ENCODE measurements at places on chromosomes 12 and 14.

GRCh38 chr12:76852106-76852505 lies 26.7 kb downstream of the CSRP2 start:
- DNase-seq, result no peak

DNA sequence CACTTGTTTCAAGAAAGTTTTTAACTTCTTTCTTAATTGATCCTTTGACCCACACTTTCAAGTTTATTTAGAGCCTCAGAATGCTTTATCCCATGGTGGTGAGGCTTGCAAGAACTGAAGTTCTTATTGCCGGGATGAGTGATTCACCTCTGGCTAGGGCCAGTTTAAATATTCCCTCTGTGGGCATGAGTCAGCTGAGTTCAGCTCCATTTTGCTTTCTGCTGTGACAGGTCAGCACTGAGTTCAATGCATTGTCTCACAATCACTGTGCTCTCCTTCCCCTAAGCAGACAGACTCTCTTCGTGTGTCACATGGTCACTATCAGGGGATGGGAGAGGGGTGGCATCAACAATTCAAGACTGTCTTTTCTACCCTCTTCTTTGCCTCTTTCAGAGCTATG lies 514.6 kb upstream of the FBXO33 start:
- no peak for DNase-seq

DNA sequence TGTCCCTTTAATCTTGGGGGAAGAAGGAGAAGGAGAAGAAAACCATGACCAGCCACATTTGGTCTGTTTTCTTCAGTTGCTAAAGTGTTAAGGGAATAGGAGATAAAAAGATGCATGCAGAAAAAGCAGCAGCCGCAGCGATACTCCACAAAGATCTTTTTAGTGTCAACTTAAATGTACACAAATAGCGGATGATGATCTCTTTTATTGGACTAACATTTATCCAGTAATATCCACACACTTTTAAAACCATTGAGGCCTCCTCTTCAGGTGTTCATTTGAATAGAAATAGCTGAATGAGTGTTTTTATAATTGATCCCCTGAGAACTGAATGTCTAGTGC lies 83.5 kb downstream of the PAPOLA start:
- no peak for DNase-seq

DNA sequence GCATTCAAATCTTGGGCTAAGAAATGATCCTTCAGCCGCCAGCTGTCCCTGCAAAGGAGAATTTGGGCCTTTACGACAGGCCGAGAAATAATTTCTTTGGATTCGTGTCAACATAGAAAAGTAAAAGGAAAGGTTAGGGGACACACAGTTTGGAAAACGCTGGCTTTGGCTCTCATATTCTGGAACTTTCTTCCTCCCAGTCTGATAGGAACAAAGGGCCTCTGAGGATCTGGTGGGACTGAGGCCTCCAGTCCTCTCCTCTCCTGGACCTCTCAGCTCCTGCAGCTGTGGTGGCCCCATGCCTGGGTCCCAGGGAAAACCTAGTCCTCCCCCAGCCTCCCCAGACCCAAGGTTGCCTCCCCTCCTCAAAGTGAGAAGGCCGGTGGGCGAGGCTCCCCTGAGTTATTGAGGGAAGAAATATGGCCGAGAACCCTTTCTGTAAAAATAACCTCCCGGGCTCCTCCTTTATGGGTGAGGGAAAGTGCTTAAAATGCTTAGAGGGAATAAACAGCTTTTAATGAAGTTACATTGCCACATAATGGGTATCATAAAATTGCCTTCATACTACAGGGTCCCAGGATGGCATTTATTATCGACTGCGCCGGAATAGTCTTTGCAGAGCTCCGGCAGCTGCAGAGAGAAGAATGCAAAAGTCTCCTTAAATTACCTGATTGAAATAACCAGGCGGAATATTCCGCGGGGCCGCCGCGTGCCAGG lies 188.3 kb downstream of the PHETA1 start:
- DNase-seq, result no peak

GRCh38 chr12:45464699-45465098 lies 248.8 kb downstream of the ANO6 start:
- DNase-seq, result no peak

- no peak for DNase-seq
Measured at GRCh38 chr12:132012919-132013568, 63.3 kb downstream of the EP400 start.

- DNase-seq, result peak; percentile 61
Measured at GRCh38 chr12:118979763-118980406, 1.5 kb upstream of the SRRM4 start.

GRCh38 chr14:24982472-24983155 lies 67.3 kb downstream of the STXBP6 start:
- no peak for DNase-seq

DNA sequence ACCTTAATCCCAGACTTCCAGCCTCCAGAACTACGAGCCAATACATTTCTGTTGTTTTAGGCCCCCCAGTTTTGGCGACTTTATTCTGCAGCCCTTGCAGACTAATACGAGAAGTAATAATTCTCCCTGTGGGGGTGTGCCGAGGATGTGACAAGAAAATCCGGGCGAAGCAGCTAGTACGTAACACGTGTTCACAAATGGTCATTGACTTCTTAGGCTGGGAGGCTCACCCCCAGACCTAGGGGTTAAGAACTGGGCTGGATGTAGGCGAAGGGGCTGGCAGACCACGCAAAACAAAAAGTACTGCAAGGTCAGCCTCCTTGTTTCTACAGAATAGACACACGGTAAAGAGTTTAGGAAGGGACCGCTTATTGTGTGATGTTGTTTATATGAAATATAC lies 69.8 kb upstream of the ESRRB start:
- no peak for DNase-seq
